ENCODE measurements at places on chromosomes 13 and 19.

GRCh38 chr13:77751513-77752456 is 54.3 kb downstream of the SLAIN1 start:
- peak; percentile 83 for DNase-seq

GRCh38 chr19:32977280-32977679 is 5.2 kb downstream of the FAAP24 start:
- DNase-seq = no peak

GRCh38 chr13:95164830-95165229 is 136.4 kb downstream of the ABCC4 start:
- no peak for DNase-seq

DNA sequence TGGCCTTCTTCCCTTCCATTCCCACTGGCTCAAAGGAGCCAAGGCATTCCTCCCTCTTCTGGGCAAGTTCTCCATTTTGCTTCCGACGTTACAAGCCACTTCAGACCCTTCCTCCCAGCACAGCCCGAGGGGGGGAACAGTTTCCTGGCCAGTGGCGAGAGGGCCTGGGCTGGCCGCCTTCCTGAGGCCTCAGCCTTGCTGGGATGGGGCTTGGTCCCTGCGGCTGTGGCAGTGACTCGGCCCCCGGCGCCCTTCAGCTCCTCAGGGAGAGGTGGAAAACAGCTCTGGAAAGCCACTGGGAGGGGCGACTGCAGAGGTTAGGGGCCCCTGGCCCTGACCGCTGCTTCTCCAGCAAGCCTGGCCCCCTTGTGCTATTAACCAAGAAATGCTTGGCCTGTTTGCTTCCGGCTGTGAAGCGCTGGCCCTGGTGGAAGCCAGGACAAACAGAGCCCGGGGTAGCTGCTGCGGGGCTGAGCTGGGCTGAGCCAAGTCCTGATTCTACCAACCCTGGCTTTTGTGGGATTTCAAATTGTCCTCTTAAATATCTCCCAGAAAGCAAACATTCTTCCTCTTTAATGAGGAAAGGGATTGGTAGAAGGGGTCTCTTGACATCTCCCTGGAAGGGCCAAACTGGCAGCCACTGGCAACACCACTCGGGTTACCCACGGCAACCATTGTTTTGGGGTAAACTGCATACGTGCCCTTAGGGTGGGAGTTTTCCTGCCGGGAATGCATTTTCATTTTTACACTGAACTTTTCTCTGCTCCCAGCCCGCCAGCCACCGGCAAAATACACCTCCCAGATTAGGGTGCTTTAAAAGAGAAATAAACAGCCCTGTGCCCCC is 38.7 kb downstream of the C13orf46 start:
- no peak for DNase-seq

DNA sequence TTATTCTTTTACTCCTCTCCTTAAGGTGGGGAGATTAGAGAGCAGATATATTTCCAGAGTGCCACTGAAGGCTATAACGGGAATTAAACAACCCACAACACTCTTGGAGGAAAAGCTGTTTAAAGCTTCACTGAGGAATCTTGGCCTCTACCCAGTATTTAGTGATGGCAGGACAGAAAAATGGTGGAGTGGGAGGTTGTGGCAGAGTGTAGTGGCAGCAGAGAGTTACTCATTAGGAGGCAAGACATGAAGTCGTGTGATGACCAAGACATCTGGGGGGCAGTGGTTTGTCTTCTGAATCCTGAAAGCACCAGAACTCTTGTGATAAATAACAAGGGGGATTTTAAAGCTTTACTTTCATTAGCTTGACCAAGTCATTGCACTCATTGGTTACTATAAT is 563.5 kb upstream of the SLITRK5 start:
- no peak for DNase-seq

DNA sequence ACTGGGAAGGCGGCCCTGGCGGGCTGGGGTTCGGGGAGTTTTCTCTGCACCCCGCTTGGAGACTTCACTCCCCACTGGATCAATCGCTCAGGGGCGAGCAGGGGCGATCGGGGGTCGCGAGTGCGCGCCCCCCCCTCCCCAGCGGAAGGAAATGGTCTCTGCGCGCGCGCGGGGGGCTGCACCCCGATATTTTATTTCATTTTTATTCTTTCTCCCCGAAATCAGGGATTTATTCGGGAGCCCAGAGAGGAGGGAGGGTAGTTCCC is 421 bp downstream of the ARID3A start:
- no peak for DNase-seq

DNA sequence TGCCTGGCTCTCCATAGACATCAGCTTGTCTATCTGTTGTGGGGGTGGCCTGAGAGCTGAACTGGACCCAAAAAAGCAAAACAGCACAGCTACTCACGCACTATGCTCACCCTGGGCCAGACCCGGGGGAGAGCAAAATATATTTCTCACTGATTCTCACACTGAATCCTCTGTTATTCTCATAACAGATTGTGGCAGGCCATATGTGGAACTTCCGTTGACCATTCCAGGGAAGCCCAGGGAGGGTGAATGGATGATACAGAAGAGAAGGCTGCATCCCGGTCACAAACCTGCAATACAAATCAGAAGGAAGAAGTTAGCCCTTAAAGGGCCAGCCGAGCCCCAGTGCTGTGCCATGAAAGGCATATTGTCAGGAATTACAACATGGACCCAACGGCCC is 362.5 kb downstream of the ZNF536 start:
- no peak for DNase-seq

GRCh38 chr19:2567580-2567979 is 91.7 kb downstream of the GADD45B start:
- no peak for DNase-seq

DNA sequence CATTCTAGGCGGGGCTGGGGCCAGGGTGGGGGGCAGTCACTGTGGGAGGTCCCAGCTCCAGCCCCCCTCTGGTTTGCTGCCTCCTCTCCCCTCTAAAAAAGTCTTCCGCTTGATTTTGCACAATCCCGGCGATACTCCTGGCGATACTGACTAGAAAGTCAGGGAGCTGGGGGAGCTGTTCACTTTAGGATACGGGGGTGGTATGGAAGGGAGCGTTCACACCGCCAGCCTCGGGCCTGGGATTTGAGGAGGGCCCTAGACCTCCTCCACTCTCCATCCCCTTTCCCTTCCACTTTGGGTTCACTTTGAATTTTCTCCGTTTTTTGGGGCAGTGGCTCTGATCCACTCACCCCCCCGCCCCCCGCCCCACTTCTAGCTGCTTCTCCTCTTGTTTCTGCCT is 35.0 kb downstream of the KEAP1 start:
- DNase-seq = no peak

- DNase-seq = no peak
These were observed 1.0 kb upstream of the ICAM5 start for GRCh38 chr19:10288662-10289166.

DNA sequence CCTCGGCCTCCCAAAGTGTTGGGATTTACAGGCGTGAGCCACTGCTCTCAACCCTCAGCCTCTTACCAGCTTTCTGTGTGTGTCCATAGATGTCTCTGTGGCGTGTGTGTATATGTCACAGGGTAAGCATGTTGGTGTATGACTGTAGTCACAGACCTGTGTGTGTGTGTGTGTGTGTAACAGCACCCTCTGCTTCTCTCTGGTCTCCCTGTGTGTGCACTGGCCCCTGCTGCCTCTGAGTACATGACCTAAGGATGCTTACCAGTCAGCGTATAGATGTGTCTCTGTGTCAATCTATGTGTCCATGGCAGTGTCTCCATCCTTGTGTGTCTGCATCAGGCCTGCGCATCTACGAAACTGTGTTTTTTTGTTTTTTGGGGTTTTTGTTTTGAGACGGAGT is 5.6 kb downstream of the AXL start:
- DNase-seq = no peak

DNA sequence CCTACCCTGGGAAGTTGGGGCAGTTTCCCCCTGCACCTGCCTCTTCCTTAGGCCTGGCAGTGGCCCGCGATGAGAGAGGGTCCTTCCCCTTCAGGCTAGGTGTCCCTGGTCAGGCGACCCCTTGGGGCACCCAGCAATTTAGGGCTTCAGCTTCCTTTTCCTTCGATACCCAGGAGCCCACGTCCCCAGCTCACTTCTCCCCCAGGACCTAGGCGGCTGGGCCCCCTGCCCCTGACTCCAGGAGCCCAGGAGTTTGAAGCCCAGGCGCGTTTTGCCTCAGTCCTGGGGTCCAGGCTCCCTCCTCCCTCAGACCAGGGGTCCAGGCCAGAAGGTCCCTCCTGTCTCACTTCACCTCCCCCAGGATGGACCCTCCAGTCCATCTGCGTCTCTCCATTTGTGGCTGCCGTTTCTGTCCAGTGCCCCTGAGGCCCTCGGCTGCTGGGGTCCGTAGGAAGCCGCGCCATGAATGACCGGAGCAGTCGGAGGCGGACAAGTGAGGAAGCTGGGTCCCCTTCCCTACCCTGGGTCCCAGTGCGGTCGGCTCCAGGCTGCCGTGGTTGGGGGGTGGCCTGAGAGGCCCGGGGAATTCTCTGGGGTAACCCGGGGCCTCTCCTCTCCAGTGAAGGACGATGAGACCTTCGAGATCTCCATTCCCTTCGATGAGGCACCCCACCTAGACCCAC is 714 bp downstream of the CCDC106 start:
- no peak for DNase-seq

- no peak for DNase-seq
These were observed 30.7 kb downstream of the PDE4A start for GRCh38 chr19:10450853-10451609.

DNA sequence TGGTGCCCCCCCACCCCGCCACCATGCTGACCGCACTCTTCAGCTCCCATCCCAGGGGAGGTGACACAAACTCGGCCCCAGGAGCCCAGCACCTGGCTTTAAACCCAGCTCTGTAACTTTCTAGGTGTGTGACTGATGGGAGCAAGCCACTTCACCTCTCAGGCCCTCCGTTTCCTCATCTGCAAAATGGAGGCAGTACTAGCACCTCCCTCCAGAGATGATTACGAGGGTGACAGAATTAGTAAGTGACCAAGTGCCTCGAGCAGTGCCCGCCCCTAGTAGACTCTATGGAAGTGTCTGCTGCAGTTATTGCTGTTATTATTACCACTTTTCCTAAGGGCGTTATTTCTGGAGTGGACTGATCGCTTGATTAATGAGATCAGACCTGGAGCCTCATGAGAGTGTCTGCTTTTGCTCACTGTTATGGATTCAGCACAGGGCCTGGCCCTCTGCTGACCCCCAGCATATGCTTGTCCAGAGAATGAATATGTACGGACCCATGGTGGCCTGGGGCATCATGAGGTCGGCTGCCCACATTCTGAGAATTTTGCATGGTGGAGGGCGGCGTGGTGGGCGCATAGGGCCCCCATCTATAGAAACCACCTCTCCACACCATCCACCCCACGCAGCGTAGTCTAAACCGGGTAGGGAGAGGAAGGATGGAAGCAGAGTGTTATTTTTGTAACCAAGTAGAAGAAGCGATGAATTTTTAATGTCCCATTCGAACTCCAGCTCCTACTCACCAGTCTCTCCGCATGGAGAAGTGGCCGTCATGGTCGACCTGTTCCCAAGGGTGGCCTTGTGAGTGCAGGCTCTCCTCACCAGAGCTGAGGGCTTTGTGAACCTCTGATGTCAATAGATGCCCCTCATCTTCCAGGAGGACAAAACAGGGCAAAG is 48.2 kb downstream of the CAPN12 start:
- DNase-seq = no peak

GRCh38 chr13:28117689-28118377 is 17.5 kb upstream of the FLT3 start:
- DNase-seq = no peak

DNA sequence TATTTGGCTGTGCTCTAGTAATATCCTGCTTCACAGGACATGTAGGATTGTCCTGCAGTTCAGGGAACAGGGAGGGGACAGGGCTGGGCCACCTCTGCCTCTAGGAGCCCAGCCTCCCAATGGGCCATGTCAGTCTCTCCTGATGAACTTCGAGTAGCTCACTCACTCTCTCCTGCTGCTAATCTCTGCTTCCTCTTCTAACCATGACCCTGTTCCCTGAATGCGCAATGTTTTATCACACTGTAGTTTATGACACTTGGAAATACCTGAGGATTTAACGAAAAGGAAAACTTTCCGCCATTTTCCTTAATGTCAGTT is 9.2 kb downstream of the PARP4 start:
- no peak for DNase-seq

DNA sequence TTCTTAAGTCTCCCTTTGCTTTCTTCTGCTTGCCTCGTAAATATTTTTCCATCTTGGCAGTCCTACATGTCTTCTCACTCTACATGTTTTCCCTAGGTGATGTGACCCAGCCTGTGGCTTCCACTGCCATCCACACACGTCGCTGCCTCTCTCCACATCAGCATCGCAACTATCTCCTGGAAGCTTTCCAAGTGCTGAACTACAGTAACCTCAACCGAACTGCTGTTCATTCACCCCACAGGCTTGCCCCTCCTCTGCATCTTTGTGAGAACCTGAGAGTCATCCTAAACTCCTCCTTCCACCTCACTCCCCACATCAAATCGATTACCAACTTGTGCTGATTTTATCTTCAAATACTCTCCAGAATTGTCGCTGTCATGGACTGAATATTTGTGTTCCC is 41.2 kb upstream of the USPL1 start:
- no peak for DNase-seq

GRCh38 chr13:51243832-51244231 is 21.6 kb downstream of the FAM124A start:
- no peak for DNase-seq

GRCh38 chr13:26411206-26411605 is 146.3 kb upstream of the WASF3 start:
- no peak for DNase-seq

GRCh38 chr19:7545904-7546303 is 10.4 kb downstream of the PNPLA6 start:
- no peak for DNase-seq

GRCh38 chr19:35119091-35119490 is 3.5 kb downstream of the FXYD3 start:
- DNase-seq = peak; percentile 79

GRCh38 chr19:35380450-35381124 is 9.7 kb downstream of the GPR42 start:
- no peak for DNase-seq

GRCh38 chr13:23797276-23797903 is 91.8 kb downstream of the MIPEP start:
- no peak for DNase-seq

GRCh38 chr19:29683009-29683408 is 17.7 kb downstream of the PLEKHF1 start:
- DNase-seq = no peak

DNA sequence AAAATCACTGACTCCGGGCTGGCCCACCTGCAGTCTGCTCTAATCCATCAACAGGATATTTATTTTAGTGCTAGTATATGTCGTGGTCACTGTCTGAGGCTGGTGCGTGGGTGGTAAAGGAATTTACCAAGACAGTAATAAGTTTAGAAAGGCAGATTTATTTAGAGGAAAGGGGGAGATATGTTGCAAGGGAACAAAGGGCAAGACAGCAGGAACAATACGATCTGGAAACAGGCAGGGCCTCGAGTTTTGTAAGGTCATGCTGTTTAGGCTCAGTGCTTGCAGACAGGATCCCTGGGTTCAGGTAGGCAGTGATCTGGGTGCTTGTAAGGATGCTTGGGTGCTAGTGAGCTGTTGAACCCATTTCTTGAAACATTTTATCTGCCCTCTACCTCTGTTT is 748.2 kb upstream of the SLITRK5 start:
- no peak for DNase-seq
